ENCODE measurements at places on chromosomes 7 and 10.

DNA sequence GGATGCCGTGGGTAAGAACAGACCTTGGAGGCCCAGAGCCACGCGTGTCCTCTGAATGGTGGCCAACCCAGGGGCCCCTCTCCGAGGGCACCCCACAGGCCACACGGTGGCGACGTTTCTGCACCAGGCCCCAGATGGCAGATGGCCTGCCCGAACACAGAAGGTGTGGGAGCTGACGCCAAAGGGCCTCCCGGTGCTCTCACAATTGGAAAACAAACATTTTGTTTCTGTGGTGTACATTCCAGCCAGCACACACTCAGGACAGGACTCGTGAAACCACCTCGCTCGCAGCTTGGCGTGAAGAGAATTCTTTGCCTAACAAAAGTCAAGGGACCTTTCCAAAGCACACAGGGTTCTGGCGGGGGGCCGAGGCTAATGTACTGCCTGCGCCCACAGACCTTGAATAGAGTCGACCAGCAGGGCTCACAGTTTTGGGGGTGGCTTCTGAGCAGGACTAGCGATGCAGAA lies 112.1 kb downstream of the FAM53B start:
- no peak for DNase-seq

DNA sequence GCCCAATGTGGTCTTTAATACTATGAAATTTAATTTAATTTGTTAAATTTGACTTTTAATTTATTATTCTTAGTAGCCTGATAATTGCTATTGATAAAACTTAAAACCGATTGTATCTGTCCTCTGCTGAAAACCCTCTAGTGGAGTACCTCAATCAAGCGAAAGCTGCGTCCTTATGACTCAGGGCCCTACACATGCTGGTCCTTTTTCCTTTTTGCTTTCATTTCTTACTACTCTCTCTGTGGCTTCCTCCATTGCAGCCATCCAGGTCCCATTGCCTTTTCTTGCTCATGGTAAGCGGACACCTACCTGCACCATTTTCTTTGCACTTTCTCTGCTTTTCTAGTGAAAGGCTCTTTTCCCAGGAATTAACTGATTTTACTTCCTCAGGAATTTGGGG lies 301.1 kb downstream of the INHBA start:
- no peak for DNase-seq

GRCh38 chr10:34789966-34790506 lies 25.1 kb downstream of the PARD3 start:
- no peak for DNase-seq

GRCh38 chr10:79936625-79937615 lies 12.0 kb downstream of the SFTPD start:
- DNase-seq = no peak

GRCh38 chr7:123746931-123747488 lies 1.8 kb downstream of the WASL start:
- no peak for DNase-seq

- DNase-seq = no peak
Measured at GRCh38 chr7:76359978-76360638, 1.3 kb upstream of the YWHAG start.

DNA sequence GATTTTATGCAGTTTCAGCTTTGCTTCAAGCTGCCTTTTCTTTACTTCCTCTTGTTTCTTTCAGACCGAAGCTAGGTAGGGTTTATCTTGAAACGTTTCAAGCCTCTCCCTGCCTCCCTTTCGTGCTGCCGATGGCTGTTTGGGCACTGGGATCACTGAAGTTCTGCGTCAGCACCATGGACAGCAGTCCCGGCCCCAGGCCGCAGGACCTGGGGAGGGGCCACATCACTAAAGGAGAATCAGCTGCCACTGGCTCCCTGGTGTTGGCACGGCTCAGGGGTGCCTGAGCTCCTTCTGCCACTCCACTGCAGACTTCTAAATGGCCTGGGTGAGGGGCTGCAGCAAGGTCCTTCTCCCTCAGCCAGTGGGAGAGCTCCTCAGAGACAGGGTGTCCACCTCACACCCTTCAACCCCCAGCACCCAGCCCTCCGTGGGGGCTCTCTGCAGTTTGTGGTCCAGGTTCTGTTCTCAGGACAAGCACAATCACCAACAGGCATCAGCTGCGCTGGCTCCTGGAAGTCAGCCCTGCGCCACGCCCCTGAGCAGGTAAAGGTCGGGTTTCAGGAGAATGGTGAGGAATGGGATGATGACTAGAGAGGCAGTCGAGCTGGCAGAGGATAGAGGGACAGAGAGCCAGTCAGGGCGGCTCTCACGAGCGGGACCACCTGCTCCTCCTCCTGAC lies 387.2 kb downstream of the TCERG1L start:
- DNase-seq = peak; percentile 32

DNA sequence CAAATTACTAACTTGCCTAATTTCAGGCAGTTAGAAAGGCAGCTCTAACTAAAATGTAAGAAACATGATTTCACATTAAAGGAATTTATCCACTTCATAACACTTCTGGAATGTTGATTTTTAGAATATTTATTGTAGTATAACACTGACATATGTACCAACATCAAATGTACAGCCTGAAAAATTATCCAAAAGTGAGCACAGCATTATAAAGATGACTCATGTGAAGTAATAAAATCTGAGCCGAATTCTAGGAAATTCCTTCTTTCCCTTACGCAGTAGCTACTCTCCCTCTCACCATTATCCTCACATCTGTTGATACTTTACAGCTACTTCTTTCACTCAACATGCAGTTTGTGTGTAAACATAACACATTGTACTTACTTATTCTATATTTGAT lies 610.6 kb downstream of the ZWINT start:
- no peak for DNase-seq

- DNase-seq = no peak
Measured at GRCh38 chr7:127629268-127629854, 11.4 kb upstream of the PAX4 start.

DNA sequence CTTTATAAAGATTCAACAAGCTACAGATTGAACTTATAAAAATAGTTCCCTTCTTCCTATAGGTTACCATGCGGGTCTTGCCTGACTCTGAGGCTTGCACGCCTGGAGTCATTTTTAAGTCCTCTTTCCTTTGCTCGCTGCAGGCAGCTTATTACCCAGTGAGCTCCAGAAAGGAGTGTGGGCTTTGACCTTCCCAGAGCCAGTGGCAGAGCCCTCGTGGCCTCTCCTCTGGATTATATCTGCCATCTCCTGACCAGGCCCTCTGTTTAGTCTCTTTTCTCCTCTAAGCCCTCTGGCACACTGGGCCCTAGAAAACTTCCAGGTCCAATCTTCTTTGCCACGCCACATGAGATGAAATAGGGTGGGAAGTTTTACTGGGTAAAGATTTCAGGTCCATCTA lies 39.9 kb upstream of the EZH2 start:
- no peak for DNase-seq

DNA sequence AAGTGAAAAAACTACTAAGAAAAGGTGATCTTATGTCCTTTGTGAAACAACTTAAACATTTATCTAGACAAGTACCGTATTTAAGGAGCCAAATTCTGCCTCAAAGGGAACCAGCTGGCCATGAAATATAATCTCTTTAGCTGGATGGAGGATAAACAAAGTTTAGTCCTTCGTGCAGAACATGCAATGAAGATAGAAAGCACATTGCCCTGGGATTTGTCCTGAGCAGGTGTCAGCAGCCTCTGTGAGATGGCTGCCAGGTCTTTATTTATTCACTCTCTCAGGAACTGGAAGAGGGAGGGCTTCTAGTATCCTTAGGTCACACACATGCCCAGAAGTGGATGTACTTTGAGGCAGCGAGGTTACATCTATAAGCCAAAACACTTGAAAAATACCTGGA lies 57.4 kb upstream of the CASD1 start:
- DNase-seq = peak; percentile 62

GRCh38 chr10:23391821-23392220 lies 47.1 kb upstream of the OTUD1 start:
- DNase-seq = no peak

GRCh38 chr7:127733986-127734385 lies 82.0 kb downstream of the SND1 start:
- no peak for DNase-seq

DNA sequence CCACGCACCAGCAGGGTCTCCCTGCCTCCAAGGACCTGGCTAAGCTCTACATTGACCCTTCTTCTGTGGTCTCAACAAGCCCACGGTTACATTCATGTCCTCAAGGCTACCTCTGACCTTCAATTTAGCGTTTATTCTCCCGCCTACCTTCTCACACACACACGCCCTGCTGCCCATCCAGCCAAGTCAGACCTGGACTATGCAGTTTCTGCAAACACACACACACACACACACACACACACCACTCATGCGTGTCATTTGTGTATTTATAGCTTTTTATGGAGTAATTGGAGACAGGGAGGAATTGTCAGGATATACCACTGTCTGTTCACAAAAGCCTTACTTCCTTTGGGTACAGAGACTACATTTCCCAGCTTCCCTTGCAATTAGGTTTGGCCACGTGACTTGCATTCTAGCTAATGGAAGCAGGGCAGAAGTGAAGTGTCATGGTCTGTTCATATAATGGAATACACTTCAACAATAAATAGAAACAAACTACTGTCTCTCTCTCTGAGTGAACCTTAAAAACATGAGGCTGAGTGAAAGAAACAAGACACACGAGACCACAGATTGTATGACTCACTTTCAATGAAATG lies 53.8 kb upstream of the CPXM2 start:
- DNase-seq = no peak

DNA sequence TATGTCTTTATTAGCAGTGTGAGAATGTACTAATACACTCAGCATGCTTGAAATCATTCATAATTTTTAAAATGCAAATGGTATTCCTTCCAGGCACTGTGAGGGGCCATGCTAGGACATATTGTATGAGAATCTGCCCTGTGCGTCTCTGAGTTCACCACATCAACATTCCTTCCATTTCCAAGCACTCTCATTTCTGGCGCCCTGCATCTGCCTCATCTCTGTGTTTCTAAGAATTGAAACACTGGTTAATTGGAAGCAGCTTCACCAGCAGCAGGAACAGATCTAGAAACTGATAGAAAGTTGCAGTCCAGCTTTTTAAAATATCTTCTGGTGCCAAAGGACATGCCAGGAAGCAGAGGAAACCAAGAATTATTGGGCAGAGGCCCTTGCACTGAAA lies 555.9 kb upstream of the DPP6 start:
- peak; percentile 32 for DNase-seq

- DNase-seq = no peak
Measured at GRCh38 chr10:84521013-84521412, 192.6 kb downstream of the CCSER2 start.
